Kidney (tissue), 22 donors: ENCODE measurements at places on chromosomes 7 and 10. TPM values are rescaled to one million over a fixed set of nuclear protein-coding genes. Genes with fewer than 3 reads are reported as not detected.

DNA sequence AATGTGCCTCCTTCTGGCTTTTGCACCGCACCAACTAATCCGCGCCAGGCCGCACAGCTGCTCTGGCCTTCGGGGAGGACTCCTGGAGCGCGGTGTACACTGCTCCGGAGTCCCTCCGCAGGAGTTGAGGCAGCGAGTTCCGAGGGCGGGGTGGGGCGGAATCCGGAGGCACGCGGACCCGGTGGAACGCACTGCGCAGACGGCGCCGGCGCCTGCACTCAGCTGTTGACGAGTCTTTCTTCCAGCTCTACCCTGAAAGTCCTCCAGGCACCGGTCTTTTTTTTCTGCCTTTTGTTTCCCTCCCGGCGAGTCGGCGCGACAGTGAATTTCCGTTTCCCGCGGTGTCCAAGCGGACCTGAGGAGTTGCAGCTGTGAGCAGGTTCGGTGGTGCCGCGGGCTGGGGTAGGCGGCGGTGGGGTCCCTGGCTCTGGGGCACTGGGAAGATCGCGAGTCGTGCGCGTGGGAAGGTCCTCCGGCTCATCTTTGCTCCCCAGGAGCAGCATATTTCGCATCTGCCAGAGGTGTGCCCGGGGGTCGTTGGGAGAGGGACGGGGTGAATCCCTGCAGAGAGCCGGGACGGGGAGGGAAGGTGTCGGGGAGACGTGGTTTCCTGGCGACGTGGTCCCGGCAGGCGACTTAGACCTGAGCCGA is 44.1 kb downstream of the SFTPD start:
- DNase-seq, result peak; percentile 83

GRCh38 chr10:43318976-43319960 is 52.2 kb upstream of the FXYD4 start:
- no peak for DNase-seq

DNA sequence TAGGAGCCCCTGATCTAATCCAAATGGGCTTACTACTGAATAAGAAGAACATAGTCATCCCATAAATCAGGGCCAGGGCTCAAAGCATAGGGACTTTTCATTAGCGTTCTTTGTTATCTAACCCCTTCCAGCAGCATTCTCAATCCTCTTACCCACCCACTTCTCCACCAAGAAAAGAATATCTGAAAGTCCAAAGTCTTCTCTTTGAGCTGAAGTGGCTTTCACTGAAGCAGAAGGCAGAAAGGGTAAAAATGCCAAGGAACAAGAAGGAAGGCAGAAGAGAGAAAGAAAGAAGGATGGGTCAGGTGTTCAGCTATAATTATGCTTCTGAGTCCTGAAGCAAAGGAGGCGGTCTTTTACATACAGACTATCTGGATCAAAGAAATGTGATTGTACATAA is 10.2 kb downstream of the TRPV5 start:
- no peak for DNase-seq

Gene KAZALD1
- total RNA-seq, result 9.8 TPM

DNA sequence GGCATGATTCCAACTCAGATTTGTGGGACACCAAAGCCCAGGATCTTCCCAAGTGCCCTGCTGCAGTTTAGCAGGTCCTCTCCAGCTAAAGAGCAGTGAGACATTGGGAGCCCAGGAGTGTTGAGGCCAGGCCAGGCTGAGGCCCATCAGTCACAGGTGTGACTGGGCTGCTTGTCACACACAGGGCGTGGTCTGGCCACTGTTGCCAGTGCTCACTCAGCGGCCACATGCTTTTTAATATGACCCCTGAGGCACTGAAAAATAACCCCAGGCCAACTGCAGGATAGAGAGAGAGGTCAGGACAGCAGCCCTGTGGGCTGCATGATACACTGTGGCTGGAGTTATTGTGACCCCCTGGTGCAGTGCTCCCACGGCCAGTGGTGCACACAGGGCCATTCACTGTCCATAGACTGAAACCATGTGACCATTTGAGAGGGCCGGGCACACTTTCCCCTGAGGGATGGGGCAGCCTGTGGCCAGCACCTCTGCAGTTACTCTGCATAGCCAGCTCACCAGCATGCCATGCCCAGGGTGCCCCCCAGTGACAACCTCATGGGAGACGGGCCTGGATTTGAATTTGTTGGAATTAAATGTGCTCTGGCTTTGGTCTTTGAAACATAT is 4.2 kb downstream of the GDF2 start:
- DNase-seq, result no peak

Gene MACC1
- total RNA-seq, result 72.6 TPM

DNA sequence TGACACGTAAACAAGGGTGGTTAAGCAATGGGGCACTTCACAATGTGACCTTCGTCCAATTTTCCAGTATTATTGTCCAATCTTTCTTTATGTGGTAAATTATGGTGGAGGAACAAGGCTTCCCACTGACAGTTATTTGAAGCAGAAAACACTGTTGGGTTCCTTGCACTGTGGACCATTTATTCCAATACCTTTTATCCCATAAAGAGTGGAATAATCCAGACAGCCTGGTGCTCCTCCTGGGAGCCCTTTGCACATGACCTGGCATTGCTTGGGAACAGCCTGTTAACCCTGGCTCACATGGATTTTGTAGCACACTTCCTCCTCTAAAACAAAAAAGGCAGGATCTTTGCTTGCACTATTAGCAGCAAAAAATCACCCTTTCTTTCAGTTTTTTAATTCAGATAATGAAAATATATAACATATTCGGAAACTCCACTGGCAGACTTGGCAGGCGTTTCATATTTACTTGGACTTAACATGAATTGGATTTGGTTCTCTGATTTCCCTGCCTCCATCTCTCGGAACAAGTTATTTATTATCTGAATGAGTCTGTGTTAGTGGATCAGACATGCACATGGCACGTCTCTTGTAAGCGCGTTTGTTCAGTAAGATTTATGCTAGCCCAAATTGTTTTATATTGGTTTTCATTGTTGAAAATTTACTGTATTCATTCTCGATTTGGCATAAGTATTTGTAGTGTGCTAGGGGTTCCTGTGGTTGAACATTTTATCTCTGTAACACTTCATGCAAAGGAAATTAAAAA is 59.3 kb downstream of the BMPER start:
- DNase-seq, result no peak

DNA sequence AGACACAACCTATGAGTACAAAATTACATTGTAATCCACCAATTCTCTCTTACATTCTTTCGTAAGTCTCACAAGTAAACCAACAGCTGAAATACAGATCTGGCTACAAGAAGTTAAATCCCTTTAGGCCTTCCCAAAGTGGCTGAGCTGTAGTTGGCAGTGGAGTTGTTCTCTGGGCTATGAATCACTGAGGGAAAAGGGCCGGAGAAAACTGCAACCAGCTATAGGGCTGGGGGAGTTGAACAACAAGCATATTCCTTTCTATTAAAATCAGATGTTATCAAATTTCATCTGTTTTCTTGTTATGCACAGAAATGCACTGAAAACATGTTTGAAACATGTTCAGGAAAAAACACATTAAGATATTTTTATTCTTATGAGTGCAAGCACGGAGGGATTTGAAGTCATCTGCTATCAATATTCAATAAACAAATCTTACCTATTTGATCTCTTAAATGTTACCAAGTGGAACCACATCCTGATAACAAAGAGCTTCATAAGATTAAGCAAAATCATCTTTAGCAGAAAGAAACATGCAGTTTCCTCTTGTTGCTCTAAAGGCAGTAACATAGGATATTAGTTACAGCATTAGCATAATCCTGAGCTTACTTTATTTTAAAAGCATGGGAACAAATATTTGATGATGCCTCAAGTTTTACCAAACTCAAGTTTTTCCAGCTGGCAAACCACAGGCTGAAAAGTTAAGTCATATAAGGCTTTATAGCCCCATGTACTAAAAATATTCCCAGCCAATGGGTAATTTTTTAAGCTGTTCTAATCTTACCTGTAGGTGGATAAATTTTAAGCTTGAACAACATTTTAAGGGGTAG is 212.7 kb downstream of the TAX1BP1 start:
- no peak for DNase-seq

DNA sequence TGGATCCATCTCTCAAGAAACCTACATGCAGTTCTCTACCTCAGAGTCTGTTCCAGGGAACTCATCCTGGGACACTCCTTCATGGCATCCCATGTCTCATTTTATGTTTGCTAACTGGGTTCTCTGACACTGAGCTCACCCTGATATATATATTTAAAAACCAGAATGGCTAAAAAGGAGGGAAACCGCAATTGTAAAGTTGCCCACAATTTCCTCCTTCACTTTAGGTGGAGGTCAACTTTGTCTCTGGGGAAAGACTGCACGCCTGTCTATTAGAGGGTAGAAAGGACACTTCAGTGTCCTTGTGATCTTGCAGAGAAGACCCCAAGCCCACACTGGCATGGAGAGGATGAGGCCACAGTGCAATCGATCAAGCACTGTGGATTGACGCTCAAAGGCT is 131.7 kb downstream of the TEX36 start:
- no peak for DNase-seq
